ENCODE measurements at places on chromosomes 2 and 18.

DNA sequence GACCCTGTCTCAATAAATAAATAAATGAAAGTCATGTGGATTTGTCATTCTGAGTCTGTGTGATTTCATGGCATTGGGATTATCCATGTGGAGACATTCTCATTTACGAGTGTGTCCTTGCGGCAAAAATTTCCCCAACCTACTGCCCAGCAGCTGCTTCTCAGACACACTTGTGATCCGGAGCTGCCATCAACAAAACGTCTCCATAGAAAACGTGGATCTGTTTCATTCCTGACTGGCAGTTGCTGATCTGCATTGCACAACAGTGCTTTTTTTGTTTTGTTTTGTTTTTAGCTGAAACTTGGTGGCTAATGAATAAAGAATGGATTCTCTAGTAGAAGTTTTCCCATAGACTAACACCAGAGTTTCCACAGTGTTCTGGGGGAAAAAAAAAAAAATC lies 74.7 kb downstream of the TGIF1 start:
- no peak for DNase-seq

DNA sequence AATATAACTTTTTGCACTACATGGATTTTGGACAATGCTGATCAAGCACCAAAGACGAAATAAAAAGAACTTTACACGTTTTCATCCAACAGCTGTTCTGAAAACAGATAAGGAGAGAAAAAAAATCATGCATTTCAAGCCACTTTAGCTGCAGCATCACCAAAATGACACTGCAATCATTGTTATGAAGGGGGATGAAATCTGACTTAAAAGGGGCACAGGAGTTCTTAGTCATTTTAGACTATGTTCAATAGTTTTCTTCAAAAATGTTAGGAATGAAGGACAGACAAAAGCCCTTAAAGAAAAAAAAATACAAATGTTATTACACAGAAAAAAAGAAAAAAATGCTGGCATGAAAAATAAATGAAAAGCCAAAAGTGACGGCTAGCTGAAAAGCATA lies 71.2 kb downstream of the CUL3 start:
- DNase-seq, result no peak

GRCh38 chr2:122194546-122194945 lies 439.1 kb downstream of the TSN start:
- DNase-seq, result no peak

DNA sequence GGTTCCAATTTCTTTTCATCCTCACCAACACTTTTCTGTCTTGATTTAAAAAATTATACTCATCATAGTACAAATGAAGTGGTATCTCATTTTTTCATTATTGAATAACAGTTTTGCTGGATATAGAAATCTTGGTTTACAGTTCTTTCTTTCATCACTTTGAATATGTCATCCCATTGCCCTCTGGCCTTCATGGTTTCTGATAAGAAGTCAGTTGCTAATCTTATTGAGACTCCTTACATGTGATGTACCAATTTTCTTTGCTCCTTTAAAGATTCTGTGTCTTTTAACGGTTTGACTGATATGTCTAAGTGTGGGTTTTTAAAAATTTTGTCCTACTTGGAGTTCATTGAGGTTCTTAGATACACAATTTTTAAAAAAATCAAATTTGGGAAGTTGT lies 35.0 kb downstream of the SLC3A1 start:
- no peak for DNase-seq

DNA sequence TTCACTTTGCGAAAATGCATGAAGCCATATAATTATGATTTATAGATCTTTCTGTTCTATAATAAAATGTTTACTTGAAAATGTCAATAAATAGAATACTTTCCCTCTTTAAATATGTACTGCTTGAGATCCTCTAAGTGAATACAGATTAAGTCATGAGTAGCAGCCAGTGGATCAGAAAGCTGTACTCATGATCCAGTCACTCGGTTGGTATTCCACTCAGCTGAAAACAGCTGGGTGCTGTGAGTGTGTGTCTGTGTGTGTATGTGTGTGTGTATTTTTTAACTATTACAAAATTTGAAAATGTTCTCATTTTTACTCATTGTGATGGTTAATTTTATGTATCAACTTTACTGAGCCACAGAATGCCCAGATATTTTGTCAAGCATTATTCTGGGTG lies 141.6 kb upstream of the CYP26B1 start:
- no peak for DNase-seq

DNA sequence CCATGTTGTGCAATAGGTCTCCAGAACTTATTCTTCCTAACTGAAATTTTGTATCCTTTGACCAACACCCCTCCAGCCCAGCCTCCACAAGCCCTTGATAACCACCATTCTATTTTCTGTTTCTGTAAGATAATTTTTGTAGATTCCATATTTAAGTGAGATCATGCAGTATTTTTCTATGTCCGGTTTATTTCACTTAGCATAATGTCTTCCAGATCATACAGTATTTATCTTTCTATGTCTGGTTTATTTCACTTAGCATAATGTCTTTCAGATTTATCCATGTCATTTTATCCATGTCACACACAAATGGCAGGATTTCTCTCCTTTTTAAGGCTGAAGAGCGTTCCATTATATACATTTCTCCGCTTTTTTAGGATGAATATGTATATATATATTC lies 24.4 kb upstream of the ONECUT2 start:
- no peak for DNase-seq

GRCh38 chr2:238440331-238440730 lies 13.6 kb downstream of the ASB1 start:
- DNase-seq, result no peak

Measured in NCI-H2107 (cell line).